ENCODE measurements at places on chromosomes 13 and 19.
A peak's percentile ranks its signal among the peaks of the same experiment; 100 is the strongest.

- no peak overlapping the region for H3K4me3 ChIP-seq
- H3K36me3 ChIP-seq: no peaks in the 10 kb centered on the region
- no peaks in the 10 kb centered on the region for H3K4me1 ChIP-seq
- H3K27me3 ChIP-seq: peaks cover 4% of the 10 kb centered on the region
Measured at GRCh38 chr19:5553892-5554291, 13.9 kb downstream of the TINCR start.

DNA sequence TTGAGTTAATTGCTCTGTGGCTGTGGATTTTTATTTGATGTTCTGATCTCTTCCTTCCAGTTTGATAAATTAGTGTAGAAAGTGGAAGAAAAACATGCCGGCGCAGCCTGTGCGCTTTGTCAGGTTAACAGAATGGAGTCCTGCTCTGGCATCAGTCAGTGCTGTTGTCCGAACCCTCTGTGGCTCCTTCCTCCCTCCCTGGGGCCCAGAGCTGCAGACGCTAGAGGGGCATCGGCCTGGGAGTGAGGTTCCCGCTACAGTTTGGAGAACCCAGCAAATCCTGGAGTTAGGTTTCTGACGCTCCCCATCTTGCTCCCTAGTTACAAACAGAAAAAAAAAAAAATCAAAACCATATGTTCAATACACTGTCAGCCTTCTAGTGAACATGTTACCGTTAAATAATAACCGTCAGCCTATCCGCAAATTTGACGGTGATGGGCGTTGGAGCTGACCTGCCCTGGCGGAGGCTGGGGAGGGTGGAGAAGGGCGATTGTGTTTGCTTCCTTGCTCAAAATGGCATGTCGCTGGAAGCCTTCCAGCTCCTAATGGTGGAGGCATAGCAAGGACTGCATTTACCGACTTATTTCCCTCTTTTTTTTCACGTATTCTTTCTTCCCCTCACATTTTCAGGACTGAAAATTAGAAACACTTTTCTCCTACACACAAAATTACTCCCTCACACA is 13.6 kb downstream of the MBNL2 start:
- no peak overlapping the region for H3K4me3 ChIP-seq
- H3K27ac ChIP-seq: no peak overlapping the region
- peaks cover 23% of the 10 kb centered on the region for H3K36me3 ChIP-seq
- peaks cover 38% of the 10 kb centered on the region for H3K4me1 ChIP-seq

GRCh38 chr19:36418287-36419001 is at the start of gene ZFP82:
TSS of gene ZFP82 (minus strand) at chr19:36418644. CDS start at chr19:36409789, 8,855 bp downstream.
- peak within 1 kb of the TSS; percentile 93 for H3K4me3 ChIP-seq
- peaks cover 70% of the 10 kb centered on the region for H3K36me3 ChIP-seq
- peaks cover 30% of the 10 kb centered on the region for H3K27me3 ChIP-seq

- no peak overlapping the region for H3K27ac ChIP-seq
- peaks cover 45% of the 10 kb centered on the region for H3K4me1 ChIP-seq
- DNase-seq: no peak
- no peaks in the 10 kb centered on the region for H3K36me3 ChIP-seq
- no peak overlapping the region for H3K4me3 ChIP-seq
Measured at GRCh38 chr13:50592412-50593155, 250.9 kb downstream of the DLEU7 start.

- no peaks in the 10 kb centered on the region for H3K36me3 ChIP-seq
- H3K27ac ChIP-seq: no peak overlapping the region
Measured at GRCh38 chr13:29369060-29369743, 226.3 kb downstream of the SLC7A1 start.

- DNase-seq: peak; percentile 96
- H3K4me3 ChIP-seq: peak overlapping the region; percentile 92
- H3K27ac ChIP-seq: peak overlapping the region; percentile 99
Measured at GRCh38 chr19:48321372-48321621, 4.1 kb upstream of the EMP3 start.

- H3K36me3 ChIP-seq: no peaks in the 10 kb centered on the region
- H3K4me3 ChIP-seq: no peak overlapping the region
- H3K27ac ChIP-seq: peak overlapping the region; percentile 79
- peaks cover 3% of the 10 kb centered on the region for H3K27me3 ChIP-seq
- peak; percentile 60 for DNase-seq
- peaks cover 14% of the 10 kb centered on the region for H3K4me1 ChIP-seq
Measured at GRCh38 chr13:24097064-24097463, 63.5 kb upstream of the SPATA13 start.

DNA sequence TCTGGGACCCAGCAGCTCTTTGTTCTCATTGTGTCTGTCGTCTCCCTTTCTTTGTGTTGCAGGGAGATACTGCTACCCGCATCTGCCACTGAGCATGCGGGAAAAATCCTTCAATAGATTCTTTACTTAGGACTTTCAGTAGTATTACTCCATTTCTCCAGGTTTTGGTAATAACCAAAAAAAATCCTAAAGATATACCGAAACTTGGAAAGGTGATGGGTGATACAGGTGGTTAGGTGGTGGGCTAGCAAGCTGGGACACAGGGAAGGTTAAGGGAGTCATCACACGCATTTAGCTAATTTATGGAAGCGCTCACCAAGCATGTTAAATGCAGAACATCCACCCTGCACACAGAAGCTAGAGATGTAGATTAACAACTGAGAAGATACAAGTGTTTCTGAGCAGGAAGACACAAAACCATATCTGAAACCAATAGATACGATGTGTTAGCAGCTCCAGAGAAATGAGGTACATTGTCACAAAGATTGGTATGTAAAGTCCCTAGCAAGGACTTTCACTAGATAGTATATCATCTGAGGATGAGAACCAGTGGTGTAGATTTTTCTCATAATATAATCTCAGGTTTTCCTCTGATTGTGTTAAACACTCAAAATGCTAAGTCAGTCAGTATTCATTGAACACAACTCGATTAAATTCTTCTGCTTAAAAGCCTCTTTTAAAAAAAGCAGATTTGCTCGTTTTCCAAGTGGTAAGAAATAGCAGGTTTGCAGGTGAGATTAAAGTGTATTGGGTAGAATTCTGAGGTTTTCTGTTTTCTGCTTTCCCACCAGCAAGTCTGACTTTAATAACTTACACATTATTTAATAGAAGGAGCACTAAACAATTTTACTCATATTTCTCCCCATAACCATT is 1.2 kb upstream of the SLAIN1 start:
- peak overlapping the region; percentile 82 for H3K4me3 ChIP-seq
- H3K27ac ChIP-seq: peak overlapping the region; percentile 63
- H3K27me3 ChIP-seq: peaks cover 4% of the 10 kb centered on the region
- H3K4me1 ChIP-seq: peaks cover 35% of the 10 kb centered on the region
- H3K36me3 ChIP-seq: no peaks in the 10 kb centered on the region

DNA sequence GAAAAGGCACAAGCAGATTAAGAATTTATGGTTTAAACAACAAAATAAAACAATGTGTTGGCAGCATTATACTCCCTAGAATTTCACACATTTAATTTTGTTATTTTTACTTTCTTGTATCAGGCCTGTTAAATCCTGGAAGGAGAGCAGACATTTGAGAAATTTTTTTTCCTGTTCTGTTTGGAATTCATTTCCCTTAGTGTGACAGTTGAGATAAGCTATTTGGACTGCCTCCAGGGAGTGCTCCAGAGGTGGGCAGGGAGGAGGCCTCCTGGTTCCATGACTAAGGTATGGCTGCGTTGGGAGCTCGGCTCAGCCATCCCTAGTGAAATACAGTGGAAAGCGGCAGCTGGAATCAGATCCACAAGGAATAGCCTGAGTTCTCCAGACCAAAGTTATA is 185.7 kb downstream of the KCNRG start:
- H3K36me3 ChIP-seq: no peaks in the 10 kb centered on the region
- H3K27ac ChIP-seq: no peak overlapping the region
- H3K27me3 ChIP-seq: peaks cover 6% of the 10 kb centered on the region
- DNase-seq: no peak
- no peaks in the 10 kb centered on the region for H3K4me1 ChIP-seq

DNA sequence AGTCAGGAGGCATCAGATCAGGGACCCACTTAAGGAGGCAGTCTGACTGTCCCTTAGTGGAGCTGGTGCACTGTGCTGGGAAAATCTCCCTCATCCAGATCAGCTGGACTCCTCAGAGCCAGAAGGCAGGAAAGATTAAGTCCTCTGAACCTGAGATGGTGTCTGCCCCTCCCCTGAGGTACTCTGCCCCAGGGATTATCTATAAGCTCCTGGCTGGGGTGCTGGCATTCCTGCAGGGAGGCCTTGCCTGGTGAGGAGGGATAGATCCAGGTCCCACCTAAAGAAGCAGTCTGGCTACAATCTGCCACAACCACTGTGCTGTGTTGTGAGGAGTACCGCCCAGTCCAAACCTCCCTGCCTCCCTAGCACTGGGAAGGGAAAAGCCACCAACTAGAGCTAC is 81.2 kb downstream of the NHLRC3 start:
- no peak overlapping the region for H3K27ac ChIP-seq
- H3K4me3 ChIP-seq: no peak overlapping the region
- DNase-seq: no peak
- no peaks in the 10 kb centered on the region for H3K36me3 ChIP-seq
- H3K27me3 ChIP-seq: peaks cover 51% of the 10 kb centered on the region

DNA sequence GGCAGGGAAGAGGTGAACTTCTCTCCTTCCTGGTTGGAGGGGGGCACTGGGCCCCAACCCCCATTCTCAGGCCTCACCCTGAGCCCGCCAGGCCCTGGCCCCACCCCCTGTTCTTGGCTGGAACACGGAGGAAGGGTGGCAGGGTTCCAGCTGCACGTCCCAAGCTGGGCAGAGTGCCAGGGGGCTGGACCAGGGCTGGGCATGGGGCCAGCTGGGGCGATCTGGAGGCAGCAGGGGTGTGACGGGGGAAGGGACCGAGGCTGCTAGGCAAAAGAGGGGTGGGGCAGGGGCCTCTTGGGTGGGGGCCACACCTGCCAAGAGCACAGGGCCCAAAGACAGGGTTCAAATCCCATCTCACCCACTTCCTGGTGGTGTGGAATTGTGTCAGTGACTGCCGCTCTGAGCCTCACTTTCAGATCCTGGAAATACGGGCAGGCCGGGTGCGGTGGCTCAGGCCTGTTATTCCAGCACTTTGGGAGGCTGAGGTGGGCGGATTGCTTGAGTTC is 2.2 kb downstream of the HIF3A start:
- H3K36me3 ChIP-seq: no peaks in the 10 kb centered on the region
- H3K4me1 ChIP-seq: no peaks in the 10 kb centered on the region
- peaks cover 46% of the 10 kb centered on the region for H3K27me3 ChIP-seq

GRCh38 chr19:46111376-46111775 is 13.1 kb downstream of the IGFL3 start:
- H3K4me3 ChIP-seq: no peak overlapping the region
- DNase-seq: no peak
- peaks cover 15% of the 10 kb centered on the region for H3K4me1 ChIP-seq
- H3K36me3 ChIP-seq: no peaks in the 10 kb centered on the region
- H3K27me3 ChIP-seq: peaks cover 44% of the 10 kb centered on the region

- H3K4me3 ChIP-seq: no peak overlapping the region
- H3K27me3 ChIP-seq: peaks cover 16% of the 10 kb centered on the region
- no peaks in the 10 kb centered on the region for H3K36me3 ChIP-seq
- peaks cover 4% of the 10 kb centered on the region for H3K4me1 ChIP-seq
Measured at GRCh38 chr19:29293736-29294342, 80.9 kb upstream of the UQCRFS1 start.
